Caudate nucleus (tissue), 63 donors: ENCODE measurements at places on chromosomes 3 and 15.

GRCh38 chr3:116067326-116067725, 378.0 kb downstream of the LSAMP start:
- no peak for DNase-seq

- DNase-seq = no peak
These were observed 40.0 kb downstream of the DCUN1D1 start for GRCh38 chr3:182940266-182940808.

DNA sequence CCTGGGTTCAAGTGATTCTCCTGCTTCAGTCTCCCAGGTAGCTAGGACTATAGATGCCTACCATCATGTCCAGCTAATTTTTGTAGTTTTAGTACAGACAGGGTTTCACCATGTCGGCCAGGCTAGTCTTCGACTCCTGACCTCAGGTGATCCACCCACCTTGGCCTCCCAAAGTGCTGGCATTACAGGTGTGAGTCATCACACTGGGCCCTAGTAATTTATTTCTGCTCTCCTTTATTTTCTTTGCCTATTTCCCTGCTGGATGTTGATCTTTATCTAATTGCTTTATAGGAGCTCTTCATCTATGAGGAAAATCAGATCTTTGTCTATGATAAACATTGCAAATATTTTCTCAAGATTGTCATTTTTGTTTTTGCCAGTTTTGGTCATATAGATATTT, 31.7 kb downstream of the UQCC5 start:
- no peak for DNase-seq

DNA sequence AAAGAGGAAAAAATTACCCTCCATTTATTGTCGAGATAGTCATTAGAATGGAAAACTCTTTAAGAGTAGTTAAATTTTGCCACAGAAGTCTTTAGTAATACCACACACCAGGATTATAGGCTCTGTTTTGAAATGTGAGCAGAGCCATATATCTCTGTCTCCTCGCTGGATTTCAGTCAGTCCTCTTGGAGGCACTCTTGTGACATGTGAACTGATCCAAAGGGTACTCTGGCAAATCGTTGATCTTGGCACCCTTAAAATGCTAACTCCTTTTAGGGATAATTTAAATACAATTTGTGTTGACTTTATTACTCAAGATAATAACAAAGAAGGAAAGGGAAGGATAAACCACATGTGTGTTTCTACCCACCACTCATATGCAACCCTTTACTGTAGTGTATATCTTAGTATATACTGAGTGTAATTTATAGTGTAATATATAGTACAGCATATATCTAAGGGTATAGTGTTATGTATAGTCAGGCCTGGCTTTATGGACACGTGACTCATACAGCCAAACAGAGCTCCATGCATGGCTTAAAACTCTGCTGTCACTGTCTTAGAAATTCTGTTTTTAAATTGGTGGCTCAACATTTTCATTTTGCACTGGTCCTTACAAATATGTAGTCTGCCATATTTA, 12.3 kb upstream of the KPNA4 start:
- DNase-seq = no peak

DNA sequence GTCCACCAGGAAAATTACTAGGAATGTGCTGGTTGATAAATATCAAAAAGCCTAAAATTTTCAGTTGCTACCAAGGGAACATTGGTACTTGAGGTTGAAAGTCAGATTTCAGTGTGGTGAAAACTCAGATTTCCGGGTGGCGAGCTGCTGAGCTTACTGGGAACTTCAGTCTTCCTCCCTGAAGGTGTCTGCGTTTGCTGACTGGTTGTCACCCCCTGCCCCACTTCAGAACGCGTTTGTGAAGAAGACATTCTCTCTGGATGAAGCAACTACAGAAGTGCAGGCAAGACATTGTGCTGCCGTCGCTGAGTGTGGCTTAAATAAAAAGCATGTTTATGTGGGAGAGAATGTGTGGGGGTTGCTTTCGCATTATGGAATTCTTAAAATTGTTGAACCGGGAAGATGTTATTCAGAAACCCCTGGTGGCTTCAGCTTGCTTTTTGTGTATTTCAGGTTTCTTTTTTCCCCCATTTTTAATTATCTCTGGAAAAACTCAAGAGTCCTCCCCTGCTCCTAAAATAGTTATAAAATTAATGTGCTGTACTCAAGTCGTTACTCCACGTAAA, 7.1 kb downstream of the FAM81A start:
- no peak for DNase-seq

DNA sequence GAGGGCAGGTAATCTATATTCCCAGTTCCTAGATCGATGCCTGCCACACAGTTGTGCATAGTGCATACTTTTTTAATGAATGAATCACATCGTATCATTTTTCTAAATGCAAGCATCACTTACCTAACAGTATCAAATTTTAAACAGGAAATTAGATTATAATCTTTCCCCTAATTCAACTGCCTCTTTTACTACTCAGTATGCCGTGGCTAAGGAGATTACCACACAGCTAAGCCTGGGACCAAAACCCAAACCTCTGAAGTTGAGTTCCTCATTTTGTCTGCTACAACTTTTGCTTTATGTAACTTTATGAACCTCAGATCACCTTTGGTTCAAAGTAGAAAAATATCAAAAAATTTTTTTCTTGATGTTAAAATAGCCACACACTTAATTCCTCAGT, 53.2 kb upstream of the FNDC3B start:
- DNase-seq = no peak

GRCh38 chr15:24898715-24899272, 56.0 kb upstream of the SNRPN start:
- no peak for DNase-seq

DNA sequence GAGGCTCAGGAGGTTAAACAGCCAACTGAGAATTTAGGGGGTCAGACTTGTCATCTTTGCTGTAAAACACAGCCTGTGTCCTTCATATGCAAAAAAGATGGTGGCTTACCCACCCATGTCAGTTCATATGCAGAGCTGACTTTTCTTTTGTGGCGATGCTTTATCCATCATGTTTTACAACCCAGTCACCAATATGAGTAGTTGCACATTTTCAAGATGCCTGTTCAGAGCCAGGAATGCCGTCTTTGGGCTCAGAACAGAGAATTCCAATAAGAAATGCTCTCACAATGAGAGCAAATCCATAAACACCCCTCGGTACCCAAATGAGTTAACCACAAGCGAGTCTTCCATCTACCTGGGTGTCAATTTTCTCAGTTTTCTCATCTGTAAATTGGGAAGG, 83.6 kb downstream of the TIGIT start:
- no peak for DNase-seq

DNA sequence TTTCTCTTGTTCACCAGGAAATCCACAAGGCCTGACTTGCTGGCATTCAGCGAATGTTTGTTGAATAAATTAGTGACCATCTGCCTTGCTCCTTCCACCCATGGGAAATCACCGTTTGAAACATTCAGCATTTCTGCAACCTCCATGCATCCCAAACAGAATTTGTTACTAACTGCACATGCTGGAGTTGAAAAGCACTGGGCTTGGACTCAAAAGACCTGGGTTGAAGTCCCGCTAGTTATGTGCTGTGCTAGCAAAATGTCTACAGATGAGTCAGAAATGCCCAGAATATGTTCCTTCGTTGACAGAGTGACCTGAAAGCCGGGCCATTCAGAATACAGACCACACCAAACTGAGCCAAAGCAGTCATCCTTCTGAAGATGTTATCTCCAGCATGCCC, 144.6 kb downstream of the ALDH1A2 start:
- DNase-seq = no peak

DNA sequence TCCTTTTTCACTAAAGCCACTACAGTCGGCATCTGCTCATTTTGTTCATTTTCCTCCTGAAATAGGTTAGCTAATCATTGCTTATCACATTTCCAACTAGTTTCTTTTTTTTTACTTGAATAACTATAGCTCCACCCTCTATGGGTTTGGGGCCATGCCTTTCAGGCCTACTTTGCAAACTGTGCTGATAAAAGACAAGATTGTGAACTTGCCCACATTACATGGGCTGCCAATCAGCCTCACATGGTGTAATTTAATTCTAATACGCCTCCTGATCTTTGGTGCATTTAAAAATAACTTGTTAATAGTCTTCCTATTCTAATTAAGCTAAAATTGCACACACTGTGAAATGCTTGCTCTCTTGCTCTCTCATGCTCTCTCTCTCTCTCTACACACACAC, 90.5 kb downstream of the TGFBR2 start:
- DNase-seq = peak; percentile 4

DNA sequence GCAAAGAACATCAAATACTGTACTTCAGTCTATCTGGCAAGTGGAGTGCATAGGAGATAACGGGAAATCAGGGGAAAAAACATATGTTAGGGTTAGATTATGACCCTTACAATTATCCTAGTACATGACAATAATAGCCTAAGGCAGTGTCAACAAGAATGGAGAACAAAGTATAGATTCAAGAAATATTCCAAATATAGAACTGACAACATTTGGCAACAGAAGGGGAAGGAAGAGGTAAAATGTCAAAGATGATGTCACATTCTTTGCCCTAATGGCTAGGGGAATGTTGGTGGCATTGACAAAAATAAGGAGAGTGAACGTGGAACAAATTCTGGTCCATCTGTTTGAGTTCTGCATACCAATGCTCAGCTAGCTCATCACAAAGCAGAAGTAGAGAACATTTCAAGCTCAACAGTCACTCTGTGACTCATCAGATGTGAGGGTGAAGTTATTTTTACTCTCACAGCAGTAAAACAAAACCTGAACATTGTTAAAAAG, 15.5 kb upstream of the ATP8B4 start:
- no peak for DNase-seq

DNA sequence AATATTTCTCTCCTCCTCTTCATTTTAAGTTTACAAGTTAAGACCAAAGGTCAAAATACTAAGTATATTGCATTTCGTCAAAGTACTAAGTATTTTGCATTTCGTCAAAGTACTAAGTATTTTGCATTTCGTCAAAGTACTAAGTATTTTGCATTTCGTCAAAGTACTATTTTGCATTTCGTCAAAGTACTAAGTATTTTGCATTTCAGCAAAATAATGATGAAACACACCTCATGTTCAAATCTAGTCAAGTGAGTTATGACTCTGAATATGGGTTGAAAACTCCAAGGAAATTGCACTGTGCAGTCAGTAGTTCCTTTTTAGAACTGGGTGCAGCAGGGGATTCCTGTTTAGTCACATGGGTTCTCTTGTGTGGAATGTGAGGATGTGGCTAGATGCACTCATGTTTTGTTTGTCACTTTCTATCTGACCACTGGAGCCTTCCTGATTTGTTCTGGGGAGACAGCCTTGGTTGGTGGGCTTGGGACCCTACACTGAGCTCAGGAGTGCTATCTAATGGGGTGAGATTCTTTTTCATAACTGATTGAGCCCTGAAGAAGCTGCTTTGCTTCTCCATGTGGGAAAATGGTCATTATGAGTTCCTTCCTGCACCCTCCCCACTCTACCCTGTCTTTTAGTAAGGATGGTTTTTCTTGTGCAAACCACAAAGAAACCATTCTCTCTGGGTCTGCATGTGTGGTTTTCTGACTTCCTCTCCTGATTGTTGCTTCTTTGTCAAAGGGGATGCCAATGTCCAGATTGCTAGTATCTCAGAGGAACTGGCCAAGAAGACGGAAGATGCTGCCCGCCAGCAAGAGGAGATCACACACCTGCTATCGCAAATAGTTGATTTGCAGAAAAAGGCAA, 73.4 kb downstream of the CCK start:
- no peak for DNase-seq

- no peak for DNase-seq
These were observed 876.7 kb downstream of the NAALADL2 start for GRCh38 chr3:175735866-175736265.

DNA sequence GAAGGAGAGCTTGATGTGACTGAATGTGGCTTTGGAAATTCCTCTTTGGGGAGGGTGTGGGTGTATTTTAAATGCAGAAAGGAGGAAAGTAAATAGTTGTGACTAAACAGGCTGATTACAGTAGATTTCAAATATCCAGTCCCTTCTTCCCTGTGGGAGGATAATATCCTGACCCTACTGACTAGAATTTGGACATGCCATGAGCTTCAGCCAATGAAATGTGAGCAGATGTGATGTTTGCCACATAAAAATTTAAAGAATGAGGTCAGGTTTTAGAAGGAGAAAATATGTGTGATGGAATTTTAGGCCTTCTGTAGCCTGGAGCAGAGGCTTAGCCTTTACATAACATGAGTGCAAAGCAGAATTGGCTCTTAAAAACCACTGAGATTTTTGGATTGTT, 1218.9 kb downstream of the ROBO2 start:
- no peak for DNase-seq

DNA sequence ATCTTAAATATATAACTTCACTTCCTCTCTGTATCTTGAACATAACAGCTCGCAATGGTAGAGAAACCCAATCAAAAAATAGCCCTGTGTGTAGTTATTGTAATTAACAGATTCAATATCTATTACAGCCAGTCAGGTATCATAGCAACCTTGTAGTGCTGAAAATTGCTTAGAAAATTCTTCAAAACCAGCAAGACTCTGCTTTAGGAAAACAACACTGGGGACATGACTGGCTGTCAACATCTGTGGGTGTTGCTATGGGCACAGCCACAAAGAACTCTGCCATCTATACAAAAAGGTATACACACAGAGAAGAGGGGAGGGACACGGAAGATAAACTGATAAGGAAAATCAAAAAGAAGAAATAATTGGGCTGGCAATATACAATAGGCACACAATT, 101.2 kb downstream of the WDR72 start:
- DNase-seq = no peak

GRCh38 chr3:26281284-26281985, 341.1 kb upstream of the LRRC3B start:
- no peak for DNase-seq
